ENCODE measurements at places on chromosomes 5 and 9.
A peak's percentile ranks its signal among the peaks of the same experiment; 100 is the strongest.

- peak; percentile 22 for DNase-seq
Observed at GRCh38 chr5:82641331-82642003, 363.3 kb upstream of the RPS23 start.

DNA sequence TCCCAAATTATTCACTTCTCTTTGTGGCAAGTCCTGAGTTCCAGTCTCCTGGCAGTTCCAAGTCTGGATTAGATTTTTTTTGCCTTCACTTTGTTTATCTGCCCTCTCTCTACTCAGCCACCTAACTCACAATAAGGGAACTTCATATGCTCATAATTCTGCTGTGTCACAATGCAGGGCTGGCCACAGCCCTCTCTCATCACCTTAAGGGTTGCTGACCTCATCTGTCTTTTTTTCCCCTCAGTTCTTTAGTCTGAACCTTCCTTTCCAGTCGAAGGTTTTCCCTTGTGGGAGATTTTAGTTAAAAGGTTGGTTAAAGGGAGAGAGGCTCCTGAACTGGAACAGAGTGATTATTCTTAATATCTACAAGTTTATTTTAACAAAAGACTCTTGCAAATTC, 4.1 kb downstream of the BAG1 start:
- DNase-seq: no peak

DNA sequence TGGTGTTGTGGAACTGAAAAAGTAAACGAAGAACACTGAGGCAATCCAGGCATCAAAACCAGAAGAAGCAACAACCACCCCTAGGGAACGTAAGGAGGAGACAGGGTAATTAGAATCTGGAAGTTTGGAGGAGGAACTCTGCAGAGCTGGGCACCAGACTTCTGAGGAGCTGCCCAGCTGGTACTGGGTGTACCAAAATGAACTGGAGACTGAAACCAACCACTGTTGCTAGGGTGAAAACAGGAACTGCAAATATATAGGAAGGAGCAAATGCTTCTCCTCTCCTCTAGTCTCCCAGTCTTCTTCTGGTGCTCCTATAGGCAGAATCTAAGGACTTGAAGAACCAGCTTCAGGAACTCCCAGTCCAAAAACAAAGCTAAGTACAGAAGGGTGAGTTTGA, 189.8 kb downstream of the ELAVL2 start:
- DNase-seq: no peak

GRCh38 chr5:110612794-110613247, 113.7 kb downstream of the TMEM232 start:
- DNase-seq: no peak

GRCh38 chr9:89911721-89912604, 307.2 kb downstream of the GADD45G start:
- DNase-seq: no peak

DNA sequence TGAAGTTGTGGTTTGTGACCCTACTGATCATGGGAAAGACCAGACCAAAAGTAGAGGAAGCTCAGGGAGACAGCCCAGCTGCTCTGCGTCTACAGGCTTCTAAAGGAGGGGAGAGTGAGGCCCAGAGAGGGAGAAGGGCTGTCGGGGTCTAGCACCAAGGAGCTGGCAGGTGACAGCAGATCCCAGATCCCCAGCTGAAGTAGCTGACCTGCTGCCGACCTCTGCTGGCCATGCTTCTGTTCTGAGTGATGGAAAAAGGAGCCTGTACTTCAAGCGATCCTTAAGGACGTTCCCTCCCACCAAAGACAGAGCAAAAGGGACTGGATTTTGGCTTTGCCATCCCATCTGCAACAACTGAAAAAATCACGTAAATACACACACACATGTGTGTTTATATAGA, 22.7 kb upstream of the QSOX2 start:
- DNase-seq: no peak

GRCh38 chr5:132019857-132020555, 8.5 kb upstream of the ACSL6 start:
- no peak for DNase-seq

DNA sequence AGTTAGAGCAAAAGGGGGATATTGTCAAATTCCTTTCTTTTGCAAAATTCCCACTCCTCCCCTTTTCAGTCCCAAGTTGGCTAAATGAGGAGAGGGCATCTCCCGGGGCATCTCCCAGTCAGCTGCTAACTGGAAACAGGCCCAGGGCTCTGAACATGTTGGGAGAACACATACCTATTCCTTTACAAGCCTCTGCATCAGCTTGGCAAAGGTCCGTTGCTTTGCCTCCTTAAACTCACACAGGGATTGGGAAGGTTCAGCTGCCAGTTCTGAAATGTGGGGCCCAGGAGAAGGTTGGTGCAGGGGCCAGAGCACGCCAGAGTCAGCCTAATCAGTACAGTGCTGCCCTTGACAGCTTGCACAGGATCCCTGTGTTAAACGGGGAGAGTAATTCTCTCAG, 11.0 kb upstream of the DMRT3 start:
- no peak for DNase-seq

DNA sequence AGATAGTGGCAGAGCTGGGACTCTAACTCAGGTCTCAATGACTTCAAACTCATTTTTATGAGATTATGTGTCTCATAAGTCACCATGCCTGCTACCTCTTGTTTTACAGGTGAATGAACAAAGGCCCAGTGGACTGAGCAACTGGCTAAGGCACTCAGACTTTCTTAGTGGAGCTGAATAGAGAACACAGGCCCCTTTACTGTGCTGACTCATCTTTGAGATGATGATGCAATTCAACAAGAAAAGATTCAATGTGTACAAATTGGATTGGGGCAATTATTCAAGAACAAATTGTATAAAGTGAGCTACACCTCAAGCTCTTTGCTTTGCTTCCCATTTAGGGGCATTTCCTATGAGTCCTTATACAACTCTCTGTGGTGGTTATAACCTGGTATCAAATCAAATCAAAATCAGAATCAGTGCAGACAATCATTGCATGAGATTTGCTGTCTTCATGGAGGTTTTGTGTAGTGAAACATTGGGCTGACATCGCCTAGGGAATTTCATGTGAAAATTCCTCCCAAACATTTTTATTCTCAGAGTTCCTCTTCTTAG, 84.3 kb upstream of the PPP2R2B start:
- no peak for DNase-seq
